ENCODE measurements at places on chromosomes 3 and 15. TPM values are rescaled to one million over a fixed set of nuclear protein-coding genes. Genes with fewer than 3 reads are reported as not detected.

TPRA1 gene
- 23.7 TPM for polyA plus RNA-seq

HYPK gene
- 11.7 TPM for polyA plus RNA-seq

GPD1L gene
- 4.5 TPM for polyA plus RNA-seq

DNA sequence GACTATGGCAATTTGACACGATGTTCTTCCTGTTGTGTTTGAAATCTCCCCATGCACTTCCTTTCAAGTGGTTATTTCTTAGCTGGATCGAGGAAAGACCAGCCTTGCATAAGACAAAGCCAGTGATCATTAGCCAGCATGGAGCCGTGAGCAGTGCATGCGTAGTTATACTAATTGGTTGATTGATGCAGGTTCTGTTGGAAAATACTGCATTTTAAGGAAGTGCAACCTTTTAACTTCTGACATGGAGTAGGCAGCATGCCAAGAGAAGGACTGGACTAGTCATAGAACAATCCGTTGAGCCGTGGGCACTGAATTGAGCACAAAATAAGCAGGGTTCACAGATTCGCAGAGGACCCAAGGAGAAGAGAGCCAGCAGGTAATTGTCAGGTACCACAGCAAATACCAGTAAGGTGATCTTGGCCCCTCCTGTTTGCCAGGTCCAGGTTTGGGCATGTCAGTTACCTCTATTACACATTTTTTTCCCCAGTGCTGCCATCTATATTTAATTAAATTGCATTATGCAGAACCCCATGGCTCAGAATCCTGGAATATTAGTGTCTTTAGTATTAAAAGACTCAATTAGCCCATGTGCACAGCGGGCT, 29.0 kb upstream of the BCL6 start:
- peaks cover 45% of the 10 kb centered on the region for H3K4me1 ChIP-seq
- peak overlapping the region; percentile 51 for H3K4me3 ChIP-seq
- H3K36me3 ChIP-seq: no peaks in the 10 kb centered on the region
- no peaks in the 10 kb centered on the region for H3K27me3 ChIP-seq
- peak overlapping the region; percentile 57 for H3K27ac ChIP-seq
- no peak for DNase-seq

- no peak overlapping the region for H3K27ac ChIP-seq
- H3K27me3 ChIP-seq: no peaks in the 10 kb centered on the region
- no peaks in the 10 kb centered on the region for H3K4me1 ChIP-seq
- H3K36me3 ChIP-seq: no peaks in the 10 kb centered on the region
Measured at GRCh38 chr3:146077181-146077580, 83.8 kb downstream of the PLOD2 start.

GRCh38 chr3:184322731-184323487, 8.5 kb downstream of the EIF4G1 start:
- peaks cover 20% of the 10 kb centered on the region for H3K4me1 ChIP-seq
- H3K27me3 ChIP-seq: no peaks in the 10 kb centered on the region
- DNase-seq: no peak
- peaks cover 79% of the 10 kb centered on the region for H3K36me3 ChIP-seq
- H3K27ac ChIP-seq: no peak overlapping the region
- H3K4me3 ChIP-seq: no peak overlapping the region

- H3K36me3 ChIP-seq: no peaks in the 10 kb centered on the region
- DNase-seq: peak; percentile 54
- no peak overlapping the region for H3K4me3 ChIP-seq
- peaks cover 10% of the 10 kb centered on the region for H3K4me1 ChIP-seq
Measured at GRCh38 chr3:18124501-18124900, 300.6 kb downstream of the SATB1 start.

DNA sequence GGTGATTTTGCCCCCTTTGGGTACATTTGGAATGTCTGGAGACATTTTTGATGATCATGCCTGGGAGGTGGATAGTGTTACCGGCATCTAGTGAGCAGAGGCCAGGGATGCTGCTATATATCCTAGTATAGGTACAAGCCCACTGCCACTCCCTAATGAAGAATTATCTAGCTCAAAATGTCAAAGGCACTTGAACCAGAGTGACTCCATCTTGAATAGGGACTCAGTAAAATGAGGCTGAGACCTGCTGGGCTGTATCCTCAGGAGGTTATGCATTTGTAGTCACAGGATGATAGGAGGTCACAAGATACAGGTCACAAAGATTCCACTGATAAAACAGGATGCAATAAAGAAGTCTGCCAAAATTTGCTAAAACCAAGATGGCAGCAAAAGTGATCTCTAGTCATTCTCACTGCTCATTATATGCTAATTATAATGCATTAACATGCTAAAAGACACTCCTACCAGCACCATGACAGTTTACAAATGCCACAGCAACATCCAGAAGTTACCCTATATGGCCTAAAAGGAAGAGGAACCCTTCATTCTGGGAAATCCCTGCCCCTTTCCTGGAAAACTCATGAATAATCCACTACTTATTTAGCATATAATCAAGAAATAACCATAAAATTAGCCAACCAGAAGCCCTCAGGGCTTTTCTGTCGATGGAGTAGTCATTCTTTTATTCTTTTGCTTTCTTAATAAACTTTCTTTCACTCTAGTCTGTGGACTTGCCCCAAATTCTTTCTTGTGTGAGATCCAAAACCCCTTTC, 40.0 kb upstream of the FAM3D start:
- no peak for DNase-seq
- H3K27ac ChIP-seq: no peak overlapping the region
- H3K36me3 ChIP-seq: no peaks in the 10 kb centered on the region
- H3K4me1 ChIP-seq: no peaks in the 10 kb centered on the region

- H3K27me3 ChIP-seq: no peaks in the 10 kb centered on the region
- no peak overlapping the region for H3K27ac ChIP-seq
- H3K36me3 ChIP-seq: peaks cover 21% of the 10 kb centered on the region
- peaks cover 1% of the 10 kb centered on the region for H3K4me1 ChIP-seq
- no peak for DNase-seq
Measured at GRCh38 chr3:10149226-10149625, 7.6 kb downstream of the VHL start.

DNA sequence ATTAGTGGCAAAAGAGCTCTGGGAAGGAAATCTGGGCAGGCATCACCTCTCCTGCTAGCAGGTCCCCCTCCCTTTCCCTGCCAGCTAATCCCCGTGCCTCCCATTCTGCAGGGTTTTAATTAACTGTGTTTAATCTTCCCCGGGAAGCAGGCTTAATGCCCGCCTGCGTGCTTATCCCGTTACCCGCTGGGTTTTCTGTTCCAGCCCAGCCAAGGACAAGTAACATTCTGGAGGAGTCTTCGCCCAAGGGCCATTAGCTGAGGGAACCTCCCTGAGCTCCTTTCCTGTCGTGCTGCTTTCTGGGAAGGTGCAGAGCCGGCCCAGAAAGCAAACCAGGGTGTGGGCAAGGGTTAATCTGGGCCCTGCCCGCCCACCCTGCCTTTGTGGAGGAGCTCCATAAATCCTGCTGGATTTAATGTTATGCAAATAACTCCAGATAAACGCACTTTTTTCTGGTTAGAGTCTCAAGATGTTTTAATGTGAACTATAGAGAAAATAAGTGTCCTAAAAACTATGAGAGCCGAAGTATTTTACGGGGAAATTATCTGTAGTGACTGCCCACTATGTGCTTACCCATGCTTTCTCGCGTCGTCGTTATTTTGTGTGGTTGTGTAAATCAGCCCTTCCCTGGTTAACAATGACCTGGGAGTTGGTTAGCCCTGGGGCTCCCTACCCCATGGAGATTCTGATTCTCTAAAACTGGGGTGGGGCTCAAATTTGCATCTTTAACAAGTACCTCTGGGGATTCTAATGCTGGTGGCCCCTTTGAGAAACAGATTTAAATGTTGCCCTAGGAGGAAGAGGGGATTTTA, 25.9 kb downstream of the TRIM71 start:
- no peaks in the 10 kb centered on the region for H3K36me3 ChIP-seq
- H3K27me3 ChIP-seq: peaks cover 6% of the 10 kb centered on the region
- H3K4me1 ChIP-seq: no peaks in the 10 kb centered on the region
- H3K4me3 ChIP-seq: no peak overlapping the region
- DNase-seq: no peak
- H3K27ac ChIP-seq: no peak overlapping the region

GRCh38 chr3:5494905-5495519, 307.5 kb downstream of the EDEM1 start:
- no peak overlapping the region for H3K4me3 ChIP-seq
- no peaks in the 10 kb centered on the region for H3K4me1 ChIP-seq
- H3K27me3 ChIP-seq: no peaks in the 10 kb centered on the region
- DNase-seq: no peak
- no peak overlapping the region for H3K27ac ChIP-seq
- no peaks in the 10 kb centered on the region for H3K36me3 ChIP-seq

DNA sequence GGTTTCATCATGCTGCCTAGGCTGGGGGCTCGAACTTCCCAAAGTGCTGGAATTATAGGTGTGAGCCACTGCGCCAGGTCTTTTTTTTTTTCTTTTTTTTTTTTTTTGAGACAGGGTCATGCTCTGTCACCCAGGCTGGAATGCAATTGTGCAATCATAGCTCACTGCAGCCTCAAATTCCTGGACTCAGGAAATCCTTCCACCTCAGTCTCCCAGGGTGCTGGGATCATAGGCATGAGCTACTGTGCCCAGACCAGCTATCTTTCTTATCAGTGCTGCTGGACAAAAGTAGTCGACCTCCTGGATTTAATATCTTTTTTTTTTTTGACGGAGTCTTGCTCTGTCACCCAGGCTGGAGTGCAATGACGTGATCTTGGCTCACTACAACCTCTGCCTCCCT, 60.8 kb downstream of the TFDP2 start:
- no peaks in the 10 kb centered on the region for H3K36me3 ChIP-seq
- H3K4me3 ChIP-seq: no peak overlapping the region
- H3K27me3 ChIP-seq: no peaks in the 10 kb centered on the region
- peak overlapping the region; percentile 33 for H3K27ac ChIP-seq

DNA sequence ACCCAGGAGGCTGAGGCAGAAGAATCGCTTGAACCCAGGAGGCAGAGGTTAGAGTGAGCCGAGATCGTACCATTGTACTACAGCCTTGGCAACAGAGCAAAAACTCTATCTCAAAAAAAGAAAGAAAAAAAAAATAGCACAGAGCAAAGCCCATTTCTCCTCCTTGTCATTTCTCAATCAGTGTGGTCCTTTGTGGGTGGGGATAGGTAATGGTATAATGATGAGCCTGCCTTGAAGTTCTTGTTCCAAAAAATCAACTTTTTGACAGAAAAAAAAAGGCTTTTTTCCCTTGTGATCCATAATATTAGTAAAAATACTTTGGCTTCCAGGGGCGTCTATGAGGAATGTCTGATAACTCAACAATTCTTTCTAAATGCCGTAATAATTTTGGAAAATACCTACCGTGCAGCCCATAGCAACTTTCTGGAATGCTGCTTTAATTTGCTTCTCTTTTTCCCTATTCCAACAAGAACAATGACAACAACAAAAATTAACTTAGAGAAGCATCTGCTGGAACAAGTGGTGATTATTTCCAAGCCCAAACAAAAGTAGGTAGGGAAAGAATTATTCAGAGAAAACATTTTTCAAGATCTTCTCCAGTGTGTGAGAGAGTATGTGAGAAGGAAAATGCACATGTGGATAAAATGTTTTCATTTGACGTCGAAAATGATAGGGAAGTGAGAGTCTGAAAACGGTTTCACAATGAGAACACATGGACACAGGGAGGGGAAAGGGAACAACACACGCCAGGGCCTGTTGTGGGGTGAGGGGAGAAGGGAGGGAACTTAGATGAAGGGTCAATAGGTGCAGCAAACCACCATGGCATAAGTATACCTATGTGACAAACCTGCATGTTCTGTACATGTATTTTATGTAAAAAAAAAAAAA, 337.8 kb downstream of the RBMS3 start:
- H3K4me3 ChIP-seq: no peak overlapping the region
- no peaks in the 10 kb centered on the region for H3K36me3 ChIP-seq
- H3K4me1 ChIP-seq: no peaks in the 10 kb centered on the region
- H3K27ac ChIP-seq: no peak overlapping the region

GRCh38 chr15:91521548-91521947, 332.0 kb upstream of the SLCO3A1 start:
- H3K4me1 ChIP-seq: peaks cover 3% of the 10 kb centered on the region
- H3K27ac ChIP-seq: no peak overlapping the region
- H3K4me3 ChIP-seq: no peak overlapping the region
- no peaks in the 10 kb centered on the region for H3K36me3 ChIP-seq
- no peak for DNase-seq
- H3K27me3 ChIP-seq: no peaks in the 10 kb centered on the region

GRCh38 chr3:123734527-123734902, 149.6 kb downstream of the MYLK start:
- H3K4me3 ChIP-seq: peak overlapping the region; percentile 16
- peaks cover 45% of the 10 kb centered on the region for H3K4me1 ChIP-seq
- no peak for DNase-seq
- H3K36me3 ChIP-seq: no peaks in the 10 kb centered on the region

Measured in keratinocyte (primary cell).